T-helper 17 cell (primary cell): ENCODE measurements at places on chromosomes 2 and 18. TPM values are rescaled to one million over a fixed set of nuclear protein-coding genes. Genes with fewer than 3 reads are reported as not detected.
A peak's percentile ranks its signal among the peaks of the same experiment; 100 is the strongest.

POTEF gene
- total RNA-seq, result not detected

RAPH1 gene
- 3.6 TPM for total RNA-seq

- DNase-seq, result no peak
Observed at GRCh38 chr2:239949537-239949936, 75.6 kb downstream of the NDUFA10 start.

DNA sequence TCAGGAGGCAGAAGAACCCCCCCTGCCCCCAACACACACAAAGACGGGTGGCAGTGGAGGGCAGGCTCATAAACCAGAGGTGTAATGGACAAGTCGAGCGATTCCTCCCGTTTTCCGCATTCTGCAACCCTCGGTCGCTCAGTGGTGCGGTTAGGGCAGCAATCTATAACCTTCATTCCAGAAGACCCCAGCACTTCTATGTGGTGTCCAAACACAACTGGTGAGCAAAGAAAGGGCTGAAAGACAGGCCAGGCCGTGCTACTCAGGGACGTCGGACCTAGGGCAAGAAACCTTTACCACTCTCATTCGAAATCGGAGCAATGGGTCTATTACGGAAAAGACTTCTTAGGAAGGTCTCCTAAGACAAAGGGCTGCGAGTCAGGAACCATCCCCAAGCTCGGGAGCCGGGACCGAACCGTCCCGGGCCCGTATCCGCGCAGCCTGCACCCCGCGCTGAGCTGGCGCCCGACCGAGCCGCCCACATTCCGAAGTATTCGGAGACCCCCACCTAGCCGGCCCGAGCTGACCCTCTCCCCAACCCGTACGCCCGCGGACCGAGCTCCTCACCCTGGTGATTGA lies 568 bp downstream of the ARL5A start:
- no peak for DNase-seq

GRCh38 chr2:181183878-181184542 lies 203.6 kb downstream of the UBE2E3 start:
- no peak for DNase-seq

- DNase-seq, result no peak
Observed at GRCh38 chr18:22694954-22695353, 238.2 kb upstream of the RBBP8 start.

RNF138 gene
- total RNA-seq, result 104 TPM

GRCh38 chr2:241616168-241617125 lies 20.5 kb downstream of the THAP4 start:
- no peak for DNase-seq

LRRTM4 gene
- not detected for total RNA-seq

DNA sequence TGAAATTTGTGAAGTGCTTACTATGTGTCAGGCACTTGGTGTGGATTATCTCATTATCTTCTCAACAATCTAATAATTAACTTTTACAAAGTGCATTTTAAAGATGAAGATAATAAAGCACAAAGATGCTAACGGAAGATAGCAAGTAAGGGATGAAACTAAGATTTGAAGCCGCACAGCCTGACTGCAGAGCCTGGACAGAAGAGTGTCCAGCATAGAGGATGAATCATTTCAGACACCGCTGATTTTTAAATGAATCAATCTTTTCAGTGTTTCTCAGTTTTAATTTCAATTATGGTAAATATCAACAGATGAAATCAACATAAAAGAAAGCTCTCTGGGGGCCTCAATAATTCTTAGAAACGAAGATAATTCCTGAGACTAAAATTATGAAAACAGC lies 24.5 kb upstream of the STAM2 start:
- DNase-seq, result no peak

GRCh38 chr18:37956902-37957301 lies 391.3 kb upstream of the CELF4 start:
- DNase-seq, result no peak

GPATCH11 gene
- total RNA-seq, result 7.2 TPM

- DNase-seq, result no peak
Observed at GRCh38 chr2:173044686-173045085, 31.0 kb upstream of the MAP3K20 start.

ANKRD29 gene
- total RNA-seq, result 0.25 TPM

DNA sequence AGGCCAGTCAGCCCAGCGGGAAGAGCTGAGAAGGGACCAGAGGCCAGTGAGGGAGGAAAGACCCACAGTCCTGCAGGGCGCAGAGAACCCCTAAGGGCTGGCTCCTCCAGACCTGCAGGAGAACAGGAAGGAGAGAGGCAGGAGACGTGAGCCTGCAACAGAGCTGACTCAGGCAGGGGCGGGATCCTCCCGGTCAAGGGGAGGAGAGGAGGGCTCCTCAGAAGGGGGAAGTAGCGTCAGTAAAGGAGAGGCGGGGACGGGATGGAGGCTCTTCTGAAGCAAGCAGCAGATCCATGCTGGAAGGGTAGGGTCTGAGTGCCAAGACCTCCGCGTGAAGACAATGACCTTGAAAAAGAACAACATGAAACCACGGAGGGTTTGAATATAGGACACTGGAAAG lies 50.8 kb downstream of the TRABD2A start:
- no peak for DNase-seq

- DNase-seq, result no peak
Observed at GRCh38 chr18:23971666-23972230, 42.8 kb upstream of the TTC39C start.

SKA1 gene
- total RNA-seq, result 0.27 TPM

DNA sequence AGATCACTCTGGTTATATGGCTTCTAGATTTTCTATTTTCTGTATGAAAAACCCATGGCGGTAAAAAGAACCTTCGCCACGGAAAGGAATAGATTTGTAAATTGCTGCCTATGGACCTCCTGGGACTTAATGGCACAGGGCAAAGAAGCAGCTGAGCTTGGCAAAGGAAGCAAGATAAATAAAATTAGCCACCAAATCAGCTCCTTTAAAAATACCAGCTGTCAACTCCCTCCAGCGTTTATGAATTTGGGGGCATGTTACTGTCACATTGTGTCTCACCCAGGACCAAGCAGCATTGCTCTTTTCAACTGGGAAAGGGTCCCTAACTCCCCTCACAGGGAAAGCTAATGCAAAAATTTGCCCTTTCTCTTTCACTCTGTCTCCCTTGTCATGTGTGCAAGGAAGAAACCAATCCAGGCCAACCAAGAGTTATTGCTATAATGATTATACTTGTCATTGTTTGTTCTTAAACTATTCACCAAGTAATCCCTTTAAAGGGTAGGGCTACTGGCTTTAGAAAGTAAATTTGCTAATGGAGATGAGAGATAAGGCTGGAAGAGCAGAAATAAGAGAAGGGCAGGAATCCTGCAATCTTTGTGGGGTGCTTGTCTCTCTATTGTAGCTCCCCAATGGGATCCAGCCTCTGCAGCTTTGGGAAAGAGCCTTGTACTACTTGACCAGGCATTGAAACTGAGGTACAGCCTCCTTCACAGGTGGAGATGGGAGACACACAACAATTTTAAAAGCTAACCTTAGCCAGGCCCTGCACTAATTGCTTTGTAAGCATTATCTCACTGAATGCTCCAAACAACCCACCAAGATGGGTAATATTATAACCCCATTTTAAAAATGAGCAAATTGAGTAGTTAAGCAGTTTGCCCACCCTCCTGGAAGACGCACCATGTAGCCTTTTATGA lies 119.1 kb upstream of the KLF7 start:
- no peak for DNase-seq

- no peak for DNase-seq
Observed at GRCh38 chr2:152223977-152224376, 48.4 kb upstream of the STAM2 start.

DNA sequence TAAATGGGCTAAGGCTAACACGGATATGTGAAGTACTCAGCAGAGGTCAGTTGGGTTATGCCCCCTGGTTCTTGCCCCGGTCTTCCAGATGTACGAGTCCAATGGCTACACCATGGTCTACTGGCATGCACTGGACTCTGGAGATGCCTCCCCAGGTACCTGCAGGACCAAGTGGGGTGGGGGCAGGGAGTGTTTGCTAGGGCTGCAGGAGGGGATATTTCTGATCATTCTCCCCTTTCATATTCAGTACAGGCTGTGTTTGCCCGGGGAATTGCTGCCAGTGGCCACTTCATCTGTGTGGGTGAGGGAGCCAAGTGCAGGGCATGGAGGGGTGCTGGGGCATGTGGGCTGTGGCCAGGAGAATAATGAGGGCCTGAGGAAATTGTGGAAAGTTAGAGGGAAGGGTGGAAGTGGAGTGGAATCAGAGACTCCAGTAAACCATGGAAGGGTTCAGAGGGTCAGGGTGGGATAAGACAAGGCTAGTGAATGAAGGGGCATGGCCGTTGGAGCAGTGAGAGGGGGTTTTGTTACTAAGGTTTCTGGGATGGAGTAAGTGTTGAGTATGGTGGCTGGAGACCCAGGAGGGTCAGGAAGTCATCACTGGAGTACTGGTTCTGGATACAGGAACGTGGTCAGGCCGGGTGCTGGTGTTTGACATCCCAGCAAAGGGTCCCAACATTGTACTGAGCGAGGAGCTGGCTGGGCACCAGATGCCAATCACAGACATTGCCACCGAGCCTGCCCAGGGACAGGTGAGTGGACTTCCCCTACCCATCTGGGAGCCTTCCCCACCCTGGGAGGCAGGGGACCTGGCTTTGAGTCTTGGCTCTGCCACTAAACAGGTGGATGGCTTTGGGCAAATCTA lies 1.9 kb downstream of the WDR54 start:
- no peak for DNase-seq

- no peak for DNase-seq
Observed at GRCh38 chr2:216857131-216857550, 2.7 kb downstream of the TNP1 start.

RAX gene
- not detected for total RNA-seq

DNA sequence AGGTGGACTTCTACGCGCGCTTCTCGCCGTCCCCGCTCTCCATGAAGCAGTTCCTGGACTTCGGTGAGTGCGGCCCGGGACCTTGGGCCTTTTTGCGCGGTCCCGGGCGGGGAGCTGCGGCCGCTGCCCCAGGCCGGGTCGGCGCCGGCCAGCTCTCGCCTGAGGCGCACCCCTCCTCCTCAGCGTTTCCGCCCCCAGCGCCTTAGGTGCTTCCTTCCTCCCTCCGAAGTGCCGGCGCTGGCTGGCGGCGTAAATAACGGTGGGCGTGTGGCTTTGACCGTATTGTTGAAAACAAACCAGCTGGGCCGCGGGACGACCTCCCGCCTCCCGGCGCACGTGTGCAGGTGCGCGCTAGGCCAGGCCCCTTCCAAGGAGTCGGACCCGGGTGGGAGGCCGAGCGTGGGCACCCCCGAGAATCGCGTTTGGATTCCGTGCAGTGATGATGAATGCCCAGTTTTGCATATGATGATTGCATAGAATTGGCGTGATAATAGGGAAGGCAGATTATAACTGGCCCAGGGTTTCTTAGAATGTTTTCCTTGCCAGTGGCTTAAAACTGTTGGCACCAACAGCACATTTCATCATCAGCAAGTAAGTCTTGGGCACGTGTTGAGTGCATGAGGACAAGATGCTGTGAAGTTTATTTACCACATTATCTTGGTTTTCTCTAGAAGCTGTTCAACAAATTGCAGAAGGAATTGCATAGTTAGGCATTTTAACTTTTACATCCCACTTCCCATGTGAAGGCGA lies 569 bp downstream of the PDK1 start:
- DNase-seq, result peak; percentile 51

L3MBTL4 gene
- total RNA-seq, result 0.18 TPM

FBXO36 gene
- total RNA-seq, result 0.75 TPM

DNA sequence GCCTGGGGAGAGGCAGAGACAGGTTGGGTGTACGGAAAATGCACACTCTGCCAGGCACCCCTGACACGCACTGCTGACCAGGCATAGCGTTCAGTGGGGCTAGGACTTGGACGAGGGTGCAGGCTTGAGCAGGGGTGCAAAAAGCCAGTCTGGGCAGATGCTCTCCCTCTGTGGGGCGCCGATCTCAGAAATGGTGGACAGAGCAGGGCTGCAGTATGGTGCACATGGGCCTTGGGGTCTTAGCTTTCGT lies 1.0 kb upstream of the ARHGEF4 start:
- no peak for DNase-seq
